ENCODE measurements at places on chromosomes 7 and 10.
A peak's percentile ranks its signal among the peaks of the same experiment; 100 is the strongest.

- DNase-seq = no peak
Measured at GRCh38 chr7:142108728-142109505, 2.6 kb upstream of the MGAM2 start.

DNA sequence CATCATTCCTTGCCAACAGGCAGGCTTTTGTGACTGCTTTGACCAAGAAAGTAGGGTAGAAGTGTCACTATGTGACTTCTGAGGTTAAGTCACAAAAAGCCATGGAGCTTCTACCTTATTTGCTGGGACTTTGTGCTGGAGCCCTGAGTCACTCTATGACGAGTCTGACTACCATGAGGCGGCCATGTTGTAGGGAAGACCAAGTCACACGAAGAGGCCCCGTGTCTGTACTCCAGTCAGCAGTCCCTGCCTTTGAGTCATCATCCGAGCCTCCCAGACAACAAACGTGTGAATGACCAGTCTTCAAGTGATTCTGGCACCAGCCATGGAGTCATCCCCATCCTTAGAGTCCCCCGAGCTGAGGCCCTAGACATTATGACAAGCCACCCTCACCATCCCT, 3.5 kb upstream of the MYL10 start:
- DNase-seq = no peak

- no peak for DNase-seq
Measured at GRCh38 chr7:157840914-157841772, 504.3 kb downstream of the DNAJB6 start.

DNA sequence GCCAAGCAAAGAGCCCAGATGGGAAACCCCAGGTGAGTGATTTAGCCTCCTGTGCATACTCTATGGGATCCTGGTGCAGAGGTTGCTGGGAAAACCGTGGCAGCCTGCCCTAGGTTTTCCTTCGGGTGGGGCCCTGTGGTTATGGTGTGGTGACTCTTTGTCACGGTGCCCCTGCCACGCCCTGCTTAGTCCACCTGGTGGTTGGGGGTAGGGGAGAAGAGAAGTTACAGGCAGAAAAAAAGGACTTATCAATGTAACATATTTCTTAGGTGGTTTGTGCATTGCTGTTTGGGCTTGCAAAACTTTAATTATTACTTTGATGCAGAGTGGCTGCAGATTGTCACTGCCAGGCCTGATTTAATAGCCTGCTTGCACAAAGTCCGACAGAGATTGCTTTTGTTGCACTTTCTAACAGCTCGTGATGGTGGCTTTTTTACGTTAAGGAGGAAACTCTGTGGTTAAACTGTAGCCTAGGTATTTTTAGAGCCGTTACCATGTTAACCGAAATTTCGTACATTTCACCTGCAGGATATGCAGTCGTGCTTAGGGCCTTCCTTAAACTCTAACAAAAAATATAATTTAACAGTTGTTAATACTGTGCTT, 197.4 kb downstream of the RNLS start:
- DNase-seq = peak; percentile 31

DNA sequence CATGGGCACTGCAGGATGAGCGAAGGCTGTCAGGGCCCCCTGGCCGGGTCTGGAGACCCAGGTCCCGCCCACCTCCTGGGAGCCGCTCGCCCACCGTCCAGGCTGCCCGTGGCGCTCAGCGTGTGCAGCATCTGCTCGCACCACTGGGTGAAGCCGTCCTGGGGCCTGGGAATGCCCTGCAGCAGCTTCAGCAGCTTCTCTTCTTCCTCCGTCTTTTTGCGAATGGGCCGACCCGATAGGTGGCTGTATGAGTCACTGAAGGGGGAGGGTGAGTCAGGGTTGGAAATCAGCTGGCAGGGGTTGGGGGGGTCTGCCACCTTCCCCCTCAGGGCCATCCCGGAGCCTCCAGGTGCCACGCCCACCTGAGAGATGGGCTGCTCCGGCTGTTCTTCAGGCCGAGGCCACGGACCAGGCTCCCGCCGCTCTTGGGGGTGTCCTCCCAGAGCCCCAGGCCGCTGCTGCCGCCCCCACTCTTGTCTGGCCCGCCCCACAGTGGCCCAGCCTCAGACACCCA, 8.7 kb downstream of the GNB2 start:
- DNase-seq = no peak

GRCh38 chr10:6171881-6172695, 30.6 kb upstream of the PFKFB3 start:
- no peak for DNase-seq

DNA sequence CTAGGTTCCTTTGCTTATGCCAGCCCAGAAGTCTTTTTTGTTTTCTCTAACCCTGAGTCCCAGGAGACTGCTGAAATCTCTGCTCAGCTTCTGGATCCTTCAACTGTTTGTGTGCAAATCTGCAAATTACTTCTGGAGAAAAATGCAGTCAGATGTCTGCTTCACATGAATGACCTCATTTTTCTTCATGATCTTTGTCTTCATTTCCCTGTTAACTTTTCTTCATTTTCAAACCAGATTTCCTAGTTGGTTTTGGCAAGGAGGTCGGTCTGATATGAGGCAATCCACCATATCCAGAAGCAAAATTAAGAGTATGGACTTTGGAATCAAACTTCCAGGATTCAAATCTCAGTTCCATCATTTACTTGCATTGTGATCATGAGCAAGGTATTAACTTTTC, 66.8 kb downstream of the ZNF503 start:
- DNase-seq = no peak

GRCh38 chr7:114589436-114589835, 174.8 kb downstream of the FOXP2 start:
- no peak for DNase-seq

DNA sequence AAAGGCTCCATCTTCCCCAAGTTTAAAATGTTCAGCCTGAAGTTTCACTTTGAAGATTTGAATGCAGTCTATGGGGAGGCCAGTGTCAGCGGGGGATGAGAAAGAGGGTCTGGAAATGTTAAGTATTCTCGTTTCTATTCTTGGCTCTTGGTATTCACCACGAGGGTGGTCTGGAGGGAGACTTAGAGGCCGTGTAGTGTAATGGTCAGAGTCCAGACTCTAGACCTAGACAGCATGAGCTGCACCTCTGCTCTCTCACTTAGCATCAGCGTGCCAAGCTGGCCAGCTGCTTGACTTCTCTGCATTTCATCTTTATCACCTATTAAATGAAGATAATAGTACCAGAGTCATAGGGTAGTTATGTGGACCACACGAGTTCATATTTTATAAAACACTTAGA, 57.9 kb downstream of the MKX start:
- no peak for DNase-seq

DNA sequence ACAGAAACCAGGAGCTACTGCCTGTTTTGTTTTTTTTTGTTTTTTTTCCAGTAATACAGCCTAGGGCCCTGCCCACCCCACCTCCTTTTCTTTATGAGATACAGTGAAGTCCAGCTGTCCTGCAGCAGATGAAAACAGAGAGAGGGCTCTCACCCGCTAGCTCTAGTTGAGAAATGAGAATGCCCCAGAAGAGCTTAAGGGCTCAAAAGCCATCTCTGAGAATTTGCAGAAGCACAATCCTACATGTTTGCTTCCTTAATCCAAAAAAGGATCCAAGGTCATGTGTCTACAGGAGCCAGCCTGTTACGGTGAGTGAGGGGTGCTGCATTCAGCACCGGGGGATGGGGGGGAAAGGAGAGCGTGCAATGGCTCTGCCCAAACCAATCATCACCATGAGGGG, 122.7 kb downstream of the KCNMA1 start:
- DNase-seq = no peak

DNA sequence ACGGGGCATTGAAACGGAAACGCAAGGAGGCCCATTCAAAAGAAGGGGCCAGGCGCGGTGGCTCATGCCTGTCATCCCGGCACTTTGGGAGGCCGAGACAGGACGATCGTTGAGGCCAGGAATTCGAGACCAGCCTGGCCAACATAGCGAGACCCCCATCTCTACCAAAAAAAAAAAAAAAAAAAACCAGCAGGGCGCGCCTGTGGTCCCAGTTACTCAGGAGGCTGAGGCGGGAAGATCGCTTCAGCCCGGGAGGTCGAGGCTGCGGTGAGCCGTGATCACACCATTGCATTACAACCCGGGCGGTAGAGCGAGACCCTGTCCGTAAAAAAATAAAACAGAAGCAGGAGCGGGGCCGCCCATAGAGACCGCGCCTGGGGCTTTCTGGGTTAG, 396 bp downstream of the PSMG3 start:
- no peak for DNase-seq

GRCh38 chr7:70338015-70338414, 739.7 kb downstream of the AUTS2 start:
- DNase-seq = no peak

DNA sequence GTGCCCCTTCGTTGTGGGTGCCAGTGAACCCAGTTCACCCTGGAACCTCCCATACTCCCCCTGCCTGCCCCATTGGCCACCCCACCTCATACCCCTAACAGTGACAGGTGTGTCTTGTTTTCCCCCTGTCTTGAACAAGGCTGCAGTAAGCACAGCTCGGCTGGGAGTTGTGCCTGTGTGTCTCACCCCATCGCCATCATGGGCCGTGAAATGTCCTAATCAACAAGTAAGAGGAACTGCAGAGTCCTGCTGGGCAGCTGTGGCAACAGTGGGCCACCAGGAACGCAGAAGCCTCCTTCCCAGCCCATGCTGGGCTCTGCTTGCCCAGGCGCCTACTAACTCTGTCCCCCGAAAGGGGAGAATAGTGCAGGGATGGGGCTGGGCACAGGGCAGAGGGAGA, 91.6 kb downstream of the C10orf105 start:
- DNase-seq = no peak

GRCh38 chr7:31123321-31123720, 71.2 kb downstream of the ADCYAP1R1 start:
- no peak for DNase-seq

DNA sequence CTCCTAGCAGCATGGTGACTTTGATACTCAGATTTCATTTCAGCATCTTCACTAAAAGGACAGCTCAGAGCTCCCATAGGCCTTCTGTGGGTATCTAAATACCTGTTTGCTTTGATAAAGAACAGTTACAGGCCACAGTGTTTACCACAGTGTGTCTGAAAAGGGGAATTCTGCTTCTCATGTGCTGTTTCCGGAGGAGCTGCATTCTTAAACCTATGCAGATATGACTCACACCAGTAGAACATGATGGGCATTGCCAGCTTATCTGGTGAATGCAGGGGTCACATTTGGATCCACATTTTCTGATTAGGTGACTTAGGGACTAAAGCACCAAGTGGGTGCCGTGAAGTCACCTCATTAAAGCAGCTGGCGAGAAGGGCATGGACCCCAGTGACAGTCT, 52.6 kb downstream of the TRRAP start:
- no peak for DNase-seq

DNA sequence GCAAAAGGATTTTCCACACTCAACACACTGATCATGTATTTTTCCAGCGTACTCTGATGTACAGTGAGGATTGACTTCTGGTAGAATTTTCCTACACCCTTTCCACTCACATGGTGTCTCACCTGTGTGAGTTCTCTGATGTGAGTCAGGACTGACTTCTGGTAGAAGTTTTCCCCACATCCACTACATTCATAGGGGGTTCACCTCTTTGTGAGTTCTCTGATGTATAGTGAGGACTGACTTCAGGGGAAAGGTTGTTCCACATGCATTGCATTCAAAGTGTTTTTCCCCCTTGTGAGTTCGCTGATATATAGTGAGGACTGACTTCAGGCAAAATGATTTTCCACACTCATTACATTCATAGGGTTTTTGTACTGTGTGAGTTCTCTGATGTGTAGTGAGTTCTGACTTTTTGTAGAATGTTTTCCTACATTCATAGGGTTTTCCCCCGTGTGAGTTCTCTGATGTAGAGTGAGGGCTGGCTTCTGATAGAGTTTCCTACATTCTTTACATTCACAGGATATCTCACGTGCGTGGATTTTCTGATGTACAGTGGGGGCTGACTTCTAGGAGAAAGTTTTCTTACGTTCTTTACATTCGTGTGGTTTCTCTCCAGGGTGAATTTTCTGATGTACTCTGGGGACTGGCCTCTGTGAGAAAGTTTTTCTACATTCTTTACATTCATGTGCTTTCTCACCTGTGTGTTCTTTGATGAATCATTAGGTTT, 146.5 kb downstream of the GLRX3 start:
- DNase-seq = no peak

- DNase-seq = no peak
Measured at GRCh38 chr10:108808228-108808627, 1115.1 kb downstream of the XPNPEP1 start.

DNA sequence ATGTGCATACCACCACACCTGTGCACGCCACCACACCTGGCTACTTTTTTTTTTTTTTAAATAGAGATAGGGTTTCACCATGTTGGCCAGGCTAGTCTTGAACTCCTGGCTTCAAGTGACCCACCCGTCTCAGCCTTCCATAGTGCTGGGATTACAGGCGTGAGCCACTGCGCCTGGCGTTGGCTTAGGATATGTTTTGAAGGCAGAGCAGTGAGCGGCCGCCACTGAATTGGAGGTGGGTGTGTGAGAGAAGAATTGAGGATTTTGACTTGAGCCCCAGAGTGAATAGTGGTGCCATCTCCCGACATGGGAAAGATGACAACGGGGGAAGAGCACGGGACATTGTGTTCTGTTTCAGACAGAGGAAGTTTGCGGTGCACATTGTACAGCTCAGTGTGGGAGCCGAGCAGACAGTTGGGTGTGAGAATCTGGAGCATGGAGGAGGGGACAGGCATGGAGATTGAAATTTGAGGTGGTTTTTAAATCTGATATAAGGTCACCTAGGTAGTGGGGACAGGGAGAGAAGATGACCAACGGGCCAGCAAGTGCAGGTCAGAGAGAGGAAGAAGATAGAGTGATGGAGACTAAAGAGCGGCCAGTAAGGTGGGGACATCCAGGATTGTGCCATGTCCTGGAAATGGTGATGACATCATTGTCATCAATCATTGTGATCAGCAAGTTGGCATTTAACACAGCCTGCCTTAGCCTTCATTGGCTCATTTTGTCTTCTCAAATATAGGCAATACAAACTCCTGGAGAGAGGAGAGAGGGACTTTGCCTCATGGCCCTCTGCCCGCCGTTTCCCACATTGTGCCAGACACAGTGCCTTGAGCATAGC, 35.8 kb downstream of the VWA2 start:
- DNase-seq = no peak

DNA sequence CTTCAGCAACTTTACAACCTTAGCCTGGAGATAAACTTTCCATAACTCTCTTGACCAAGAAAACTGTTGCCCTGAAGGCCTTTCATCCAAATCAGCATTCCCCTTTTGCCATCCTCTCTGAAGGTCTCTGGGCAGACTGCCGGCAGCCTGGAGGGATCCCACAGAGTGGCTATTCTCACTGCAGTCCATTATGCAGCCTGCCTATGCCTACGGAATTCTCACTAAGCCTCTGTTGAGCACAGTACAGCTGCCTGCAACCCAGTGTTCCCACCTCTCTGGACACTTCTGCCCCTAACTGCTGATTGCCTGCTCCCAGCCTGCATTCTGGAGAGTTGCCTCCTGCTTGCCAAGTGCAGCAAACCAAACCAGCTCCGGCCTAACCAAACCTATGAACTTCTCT, 548.9 kb upstream of the STEAP1 start:
- no peak for DNase-seq
